ENCODE measurements at places on chromosomes 2 and 18.

DNA sequence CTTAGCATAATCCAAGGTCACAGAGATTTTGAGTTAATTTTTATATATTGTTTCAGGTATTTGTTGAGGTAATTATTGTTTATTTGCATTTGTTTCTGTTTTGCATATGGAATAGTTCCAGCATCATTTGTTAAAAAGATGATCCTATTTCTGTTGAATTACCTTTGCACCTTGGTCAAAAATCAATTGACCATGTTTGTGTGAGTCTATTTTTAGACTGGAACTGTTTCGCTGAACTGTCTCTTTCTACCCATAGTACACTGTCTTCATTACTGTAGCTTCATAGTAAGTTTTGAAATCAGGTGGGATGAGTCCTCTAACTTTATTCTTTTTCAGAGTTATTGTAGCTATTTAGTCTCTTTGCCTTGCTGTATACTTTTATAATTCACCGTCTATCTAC is 28.9 kb upstream of the RAMP1 start:
- no peak for DNase-seq

DNA sequence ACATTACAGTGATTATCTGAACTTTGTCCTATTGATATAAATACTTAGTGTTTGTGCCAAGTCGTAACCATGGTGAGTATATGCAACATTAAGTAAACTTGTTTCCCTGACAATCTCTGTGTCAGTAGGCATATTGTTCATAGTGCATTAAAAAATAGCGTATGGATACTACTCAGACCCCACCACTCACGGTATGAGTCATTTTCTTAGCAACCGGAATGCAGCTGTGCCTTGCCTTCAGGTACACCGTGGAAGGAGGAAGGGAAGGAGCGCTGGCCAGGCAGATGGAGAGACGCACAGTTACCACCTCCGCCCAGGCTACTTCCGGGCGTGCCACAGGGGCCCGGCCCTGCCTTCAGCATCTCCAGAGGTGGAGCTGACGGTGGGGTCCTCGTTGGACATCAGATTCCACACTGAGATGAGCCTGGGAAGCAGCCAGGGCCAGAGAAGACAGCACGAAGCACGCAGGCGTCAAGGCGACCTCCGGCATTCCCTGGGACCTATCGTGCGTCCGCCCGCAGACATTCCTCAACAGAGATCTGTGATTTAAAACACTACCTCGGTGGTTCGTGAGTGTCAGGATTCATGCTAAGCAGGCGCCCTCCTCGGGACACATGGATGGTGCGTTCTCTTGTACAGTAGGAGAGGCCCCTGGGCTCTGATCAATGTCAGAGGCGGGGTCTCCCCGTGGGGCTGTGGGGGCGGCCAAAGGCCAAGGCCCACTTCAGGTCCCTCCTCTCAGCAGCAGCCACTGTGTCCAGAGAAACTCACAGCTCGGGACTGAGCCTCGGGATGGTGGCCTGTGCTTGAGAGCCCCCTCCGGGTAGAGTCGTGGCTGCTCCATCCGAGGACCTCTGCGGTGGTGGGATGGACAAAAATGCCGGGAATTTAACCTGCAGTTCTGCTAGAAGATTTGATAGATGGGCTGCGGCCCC is 82.2 kb upstream of the HDAC4 start:
- no peak for DNase-seq

DNA sequence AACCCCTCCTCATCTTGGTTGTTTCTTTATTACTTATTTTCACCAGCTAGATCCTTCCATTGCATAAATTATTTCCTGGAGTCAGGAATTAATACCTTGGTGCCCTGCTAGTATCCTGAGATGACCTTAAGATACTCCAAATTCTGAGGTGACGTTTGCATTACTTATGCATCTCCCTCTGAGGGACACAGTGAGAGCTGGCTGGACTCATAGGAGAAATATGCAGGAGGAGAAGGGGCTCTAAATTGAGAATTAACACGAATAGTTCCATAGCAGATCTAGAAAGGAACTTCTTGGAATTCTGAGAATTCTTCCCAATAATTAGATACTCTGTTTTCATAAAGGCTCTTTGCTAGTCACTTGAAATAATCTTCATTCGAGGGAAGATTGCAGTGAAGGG is 310.6 kb upstream of the ZEB2 start:
- no peak for DNase-seq

DNA sequence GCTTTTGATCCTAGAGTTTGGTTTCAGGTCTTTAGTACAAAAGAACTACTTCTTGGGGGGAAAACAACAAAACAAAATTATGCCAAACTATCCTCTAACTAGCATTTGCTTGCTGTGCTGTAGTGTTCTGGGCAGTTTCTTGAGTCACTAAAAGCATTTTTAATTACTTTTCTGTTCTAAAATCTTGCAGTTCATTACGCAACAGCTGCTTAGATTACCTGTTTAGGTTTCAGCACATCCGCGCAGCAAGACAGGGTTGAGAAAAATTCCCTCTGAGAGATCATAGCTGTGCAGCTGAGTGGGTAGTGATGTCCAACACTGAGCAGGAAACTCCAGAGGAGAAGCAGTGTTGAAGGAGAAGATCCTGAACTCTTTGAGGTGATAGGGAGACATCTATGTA is 9.0 kb downstream of the DAW1 start:
- DNase-seq: no peak

DNA sequence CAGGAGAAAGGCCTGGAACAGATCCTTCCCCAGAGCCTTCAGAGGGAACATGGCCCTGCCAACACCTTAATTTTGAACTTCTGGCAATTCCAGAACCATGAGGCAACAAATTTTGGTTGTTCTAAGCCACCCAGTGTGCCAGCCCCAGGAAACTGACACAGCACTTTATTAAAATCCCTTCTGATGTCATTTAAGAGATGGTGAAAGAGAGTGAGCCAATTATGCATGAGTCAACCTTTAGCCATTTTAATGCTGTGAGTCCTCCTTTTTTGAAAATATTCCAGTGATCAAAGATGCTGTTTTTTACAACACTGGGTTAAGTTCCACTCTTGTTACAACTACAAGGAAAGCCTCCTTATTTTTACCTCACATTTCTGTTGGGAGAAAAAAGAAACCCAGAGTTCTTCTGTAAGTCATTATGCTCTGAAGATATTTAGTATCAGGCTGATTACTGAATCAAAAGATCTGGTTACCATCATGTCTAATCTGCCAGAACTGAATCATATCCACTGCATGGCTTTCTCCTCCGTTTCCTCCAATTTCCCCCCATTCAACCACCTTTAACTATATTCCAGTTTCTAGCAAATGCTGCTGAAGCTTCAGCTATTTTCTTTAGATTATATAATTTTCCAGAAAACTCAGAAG is 235.4 kb downstream of the TXNL1 start:
- no peak for DNase-seq

DNA sequence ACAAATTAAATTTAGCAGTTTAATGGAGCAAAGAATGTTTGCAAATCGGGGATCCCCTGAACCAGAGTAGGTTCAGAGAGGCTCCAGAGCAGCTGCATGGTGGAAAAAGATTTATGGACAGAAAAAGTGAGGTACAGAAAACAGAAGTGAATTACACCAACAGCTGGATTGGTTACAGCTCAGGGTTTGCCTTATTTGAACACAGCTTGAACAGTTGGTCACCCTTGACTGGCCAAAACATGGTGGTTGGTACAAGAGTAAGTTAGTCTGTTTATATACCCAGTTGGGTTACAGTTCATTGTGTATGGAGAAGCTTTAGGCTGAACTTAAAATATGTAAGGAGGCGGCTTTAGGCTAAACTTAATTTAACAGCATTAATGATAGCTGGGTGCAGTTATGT is 5.4 kb upstream of the CDCA7 start:
- no peak for DNase-seq

DNA sequence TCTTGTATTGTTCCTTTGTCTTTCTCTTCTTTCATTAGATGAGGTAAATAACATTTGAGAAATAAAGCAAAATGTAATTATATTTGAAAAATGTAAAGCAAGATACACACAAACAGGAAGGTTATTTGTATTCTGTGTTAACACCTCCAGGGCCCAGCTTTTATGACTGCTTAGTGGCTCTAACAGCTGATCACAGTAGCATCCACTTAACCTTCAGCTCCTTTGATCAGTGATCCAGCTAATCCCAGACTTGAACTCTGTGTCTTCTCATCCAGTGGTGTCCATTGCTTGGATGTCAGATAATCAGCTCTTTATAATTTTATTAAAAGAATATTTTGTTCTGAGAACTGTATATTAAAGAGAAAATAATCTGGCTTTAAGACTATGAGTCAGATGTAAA is 44.5 kb downstream of the PSMD14 start:
- no peak for DNase-seq

DNA sequence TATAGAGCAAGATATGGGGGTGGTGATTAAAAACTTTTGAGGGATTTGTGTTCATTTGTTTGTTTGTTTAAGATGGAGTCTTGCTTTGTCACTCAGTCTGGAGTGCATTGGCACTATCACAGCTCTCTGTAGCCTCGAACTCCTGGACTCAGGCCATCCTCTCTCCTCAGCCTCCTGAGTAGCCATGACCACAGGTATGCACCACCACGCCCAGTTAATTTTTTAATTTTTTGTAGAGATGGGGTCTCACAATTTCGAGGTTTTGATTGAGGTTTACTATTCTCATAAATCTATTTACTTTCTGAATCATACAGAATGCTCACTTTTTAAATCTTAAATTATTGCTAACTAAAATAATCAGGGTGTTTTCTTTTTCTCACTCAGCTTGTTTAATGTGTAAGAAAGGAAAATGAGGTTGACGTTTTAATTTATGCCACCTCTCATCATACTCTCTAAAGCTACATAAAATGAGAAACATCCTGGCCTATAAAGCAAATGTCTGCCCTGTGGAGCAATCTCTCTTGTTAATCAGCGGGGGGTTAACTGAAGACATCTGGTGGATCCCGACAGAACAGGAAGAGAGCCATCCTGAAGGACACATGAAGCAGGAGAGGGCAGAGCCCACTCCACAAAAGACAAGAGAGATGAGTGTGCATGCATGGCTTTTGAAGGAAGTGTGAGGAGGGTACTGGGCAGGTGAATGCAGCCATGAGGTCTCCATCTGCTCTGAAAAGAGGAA is 589.1 kb upstream of the SLC8A1 start:
- no peak for DNase-seq

DNA sequence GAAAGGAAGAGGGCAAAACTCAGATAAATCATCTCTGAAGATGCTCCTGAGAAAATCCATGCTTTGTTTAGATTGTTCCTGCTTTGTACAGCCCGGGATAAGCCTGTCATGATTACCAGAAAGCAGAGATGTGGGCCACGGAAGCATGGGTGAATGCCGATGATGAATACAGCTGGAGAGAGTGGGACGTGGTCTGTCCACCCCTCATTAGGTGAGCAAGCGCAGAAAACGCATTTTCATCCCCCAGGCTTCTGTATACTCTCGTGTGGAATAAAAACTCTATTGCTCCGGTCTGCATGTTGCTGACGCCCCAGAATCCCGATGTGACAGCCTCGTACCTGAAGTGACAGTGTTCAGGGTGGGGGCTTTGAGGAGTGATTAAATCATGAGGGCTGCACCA is 52.0 kb upstream of the SALL3 start:
- DNase-seq: no peak

DNA sequence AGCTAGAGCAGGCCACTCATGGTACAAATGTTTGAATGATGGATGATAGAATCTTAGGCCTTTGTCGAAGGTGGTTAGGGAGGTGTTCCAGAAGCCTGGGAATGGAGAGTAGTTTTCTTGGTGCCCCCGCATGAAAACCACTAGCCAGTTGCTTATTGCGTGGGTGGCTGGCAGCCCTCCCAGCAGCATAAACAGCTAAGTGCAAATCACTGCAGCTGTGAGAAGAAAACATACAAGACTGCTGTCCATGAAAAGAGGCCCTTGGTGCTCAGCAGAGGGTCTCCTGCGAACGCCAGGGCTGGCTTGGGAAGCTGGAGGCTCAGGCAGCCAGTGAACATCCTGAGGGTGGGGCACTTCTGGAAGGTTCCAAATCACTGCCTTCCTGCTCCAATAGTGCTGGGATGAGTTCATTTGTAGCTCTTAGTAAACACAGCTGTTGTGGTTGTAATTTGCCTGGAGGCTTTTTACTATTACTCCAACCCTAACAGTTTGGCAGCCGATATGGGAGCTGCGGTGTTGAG is 118.8 kb downstream of the MGAT5 start:
- no peak for DNase-seq

- no peak for DNase-seq
Observed at GRCh38 chr2:17426743-17427142, 91.5 kb downstream of the RAD51AP2 start.

DNA sequence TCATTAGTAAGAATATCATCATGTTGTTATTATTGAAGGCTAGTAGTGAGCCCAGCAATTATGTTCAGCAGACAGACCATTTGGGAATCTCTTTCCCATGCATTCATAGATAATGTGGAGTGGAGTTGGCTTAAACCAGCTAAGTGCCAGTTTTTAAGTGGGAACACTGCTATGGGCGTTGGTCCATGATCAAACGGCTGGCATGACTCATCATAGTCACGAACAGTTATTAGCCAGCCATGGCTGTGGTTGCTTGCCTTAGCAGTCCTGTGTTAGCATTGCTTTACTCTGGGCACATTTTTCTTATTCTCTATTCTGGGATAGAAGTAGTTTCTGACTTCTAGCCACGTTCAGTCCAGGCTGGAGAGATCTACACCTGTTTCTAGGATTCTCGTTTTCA is 17.7 kb downstream of the EIF4E2 start:
- DNase-seq: no peak

DNA sequence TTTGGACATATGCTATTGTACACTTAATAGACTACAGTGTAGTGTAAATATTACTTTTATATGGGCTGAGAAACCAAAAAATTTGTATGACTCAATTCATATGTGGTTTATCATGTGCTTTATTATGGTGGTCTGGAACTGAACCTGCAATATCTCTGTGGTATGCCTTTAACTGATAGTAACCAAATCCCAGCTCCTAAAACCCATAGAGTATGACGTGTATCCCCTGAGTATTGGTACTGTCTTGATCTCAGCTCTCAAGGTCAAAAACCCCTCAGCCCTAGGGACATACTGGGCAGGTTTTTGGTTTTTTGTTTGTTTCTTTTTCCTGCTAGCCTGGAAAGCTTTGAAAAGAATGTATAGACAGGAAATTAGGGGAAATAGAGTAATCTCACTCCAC is 42.2 kb upstream of the ARHGAP15 start:
- DNase-seq: no peak

- DNase-seq: no peak
Observed at GRCh38 chr18:31723990-31724711, 36.5 kb downstream of the SLC25A52 start.

DNA sequence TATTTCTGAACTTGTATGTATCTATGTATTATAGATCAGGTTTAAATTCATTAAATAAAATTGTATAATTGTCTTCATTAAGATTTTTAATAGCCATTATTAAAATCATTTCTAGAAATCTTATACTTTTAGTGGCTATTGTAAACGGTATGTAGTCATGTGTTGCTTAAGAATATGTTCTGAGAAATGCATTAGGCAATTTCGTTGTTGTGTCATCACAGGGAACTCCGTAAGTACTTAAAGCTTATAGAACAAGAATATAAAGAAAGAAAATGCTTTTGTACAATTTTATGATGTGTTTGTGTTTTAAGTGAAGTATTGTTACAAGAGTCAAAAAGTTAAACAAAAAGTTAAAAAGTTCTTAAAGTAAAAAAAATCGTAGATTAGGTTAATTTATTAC is 765.8 kb downstream of the METTL4 start:
- DNase-seq: no peak

GRCh38 chr2:202079310-202079709 is 6.3 kb downstream of the KIAA2012 start:
- DNase-seq: no peak

- DNase-seq: no peak
Observed at GRCh38 chr2:79901161-79901560, 388.3 kb downstream of the CTNNA2 start.
